ENCODE measurements at places on chromosomes 12 and 14. TPM values are rescaled to one million over a fixed set of nuclear protein-coding genes. Genes with fewer than 3 reads are reported as not detected.

The GPR84 gene
- 0.15 TPM for total RNA-seq

The LRCOL1 gene
- total RNA-seq, result not detected

The PIANP gene
- total RNA-seq, result 1.0 TPM

The TMED10 gene
- 248 TPM for total RNA-seq

The ANO4 gene
- 0.13 TPM for total RNA-seq

The CLEC4D gene
- not detected for total RNA-seq

The PGF gene
- 4.2 TPM for total RNA-seq

The SP1 gene
- total RNA-seq, result 19.6 TPM

The DCP1B gene
- total RNA-seq, result 7.5 TPM

The FITM1 gene
- total RNA-seq, result 0.13 TPM

The AQP6 gene
- not detected for total RNA-seq

The SRRM4 gene
- total RNA-seq, result not detected

The DBX2 gene
- not detected for total RNA-seq

The PAPLN gene
- 5.5 TPM for total RNA-seq

The PTHLH gene
- 15.4 TPM for total RNA-seq

The HHIPL1 gene
- 0.16 TPM for total RNA-seq

The MYF6 gene
- not detected for total RNA-seq

The CGRRF1 gene
- total RNA-seq, result 20.1 TPM

The TAS2R8 gene
- not detected for total RNA-seq

The OASL gene
- total RNA-seq, result 3.3 TPM

The HELB gene
- total RNA-seq, result 0.80 TPM

The PTPRQ gene
- 0.01 TPM for total RNA-seq

The B3GNT4 gene
- 0.66 TPM for total RNA-seq

The PSMD9 gene
- 125 TPM for total RNA-seq

The ERO1A gene
- 56.7 TPM for total RNA-seq

The KRT72 gene
- not detected for total RNA-seq

The CLEC2D gene
- 0.27 TPM for total RNA-seq

The CELA1 gene
- not detected for total RNA-seq

The JPH4 gene
- total RNA-seq, result 0.06 TPM

The CLEC1A gene
- not detected for total RNA-seq

The TAS2R14 gene
- 0.70 TPM for total RNA-seq

The CIROP gene
- not detected for total RNA-seq

The FCF1 gene
- total RNA-seq, result 44.7 TPM

The KRT71 gene
- not detected for total RNA-seq

The FOXN4 gene
- total RNA-seq, result 0.20 TPM

The ANKRD9 gene
- total RNA-seq, result 12.0 TPM

The MYF5 gene
- not detected for total RNA-seq

The POU6F1 gene
- 1.6 TPM for total RNA-seq

The CIT gene
- 14.0 TPM for total RNA-seq

The GARIN6 gene
- total RNA-seq, result not detected

The SDR39U1 gene
- total RNA-seq, result 42.7 TPM

Data from A549 treated with Mapracorat at 1 μM for 4 hours (cell line).